ENCODE measurements at places on chromosomes 7 and 10. TPM values are rescaled to one million over a fixed set of nuclear protein-coding genes. Genes with fewer than 3 reads are reported as not detected.

DYNC1I1 gene
- 0.20 TPM for total RNA-seq

GNAT3 gene
- total RNA-seq = not detected

OPN4 gene
- not detected for total RNA-seq

MACC1 gene
- not detected for total RNA-seq

PTF1A gene
- total RNA-seq = not detected

OR2A5 gene
- not detected for total RNA-seq

UCN3 gene
- total RNA-seq = not detected

HHEX gene
- total RNA-seq = 12.5 TPM

TAS2R3 gene
- not detected for total RNA-seq

HOXA1 gene
- total RNA-seq = 4.0 TPM

ELN gene
- not detected for total RNA-seq

TDRD1 gene
- not detected for total RNA-seq

POLR2J2 gene
- total RNA-seq = 0.21 TPM

PVRIG gene
- not detected for total RNA-seq

AFAP1L2 gene
- 27.0 TPM for total RNA-seq

EGR2 gene
- 0.34 TPM for total RNA-seq

PRKG1 gene
- not detected for total RNA-seq

SPDYE5 gene
- total RNA-seq = not detected

SPAM1 gene
- total RNA-seq = not detected

HOXA7 gene
- 5.0 TPM for total RNA-seq

GALNT17 gene
- total RNA-seq = not detected

PARD3 gene
- total RNA-seq = 95.5 TPM

ITPRID1 gene
- total RNA-seq = not detected

OR2A12 gene
- not detected for total RNA-seq

TRIM73 gene
- 1.6 TPM for total RNA-seq

LYZL2 gene
- total RNA-seq = not detected

OGDHL gene
- 0.07 TPM for total RNA-seq

SLC26A3 gene
- total RNA-seq = not detected

ENKUR gene
- not detected for total RNA-seq

CALN1 gene
- not detected for total RNA-seq

GBX1 gene
- 0.17 TPM for total RNA-seq

OR6B1 gene
- total RNA-seq = not detected

Data from A549 treated with RU486 at 1 μM for 4 hours (cell line).